ENCODE measurements at places on chromosomes 4 and X.

DNA sequence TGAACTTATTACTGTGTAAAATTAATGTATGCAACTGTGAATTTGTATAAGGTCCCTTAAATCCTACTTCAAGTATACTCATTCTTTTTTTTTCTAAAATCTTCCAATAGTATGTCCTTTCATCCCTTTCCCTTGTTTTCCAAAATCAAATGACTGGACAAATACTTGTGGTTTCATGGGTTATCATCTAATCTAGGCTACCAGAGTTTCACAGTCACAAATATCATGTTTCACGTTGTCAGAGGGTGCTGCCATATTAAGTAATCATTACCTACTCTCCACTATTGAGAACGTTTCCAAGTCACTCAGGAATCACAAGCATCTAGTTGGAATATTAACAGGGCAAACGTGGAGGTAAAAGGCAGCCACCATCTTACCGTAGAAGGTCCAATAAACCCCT is 1235.0 kb upstream of the TENM3 start:
- DNase-seq, result peak; percentile 15

DNA sequence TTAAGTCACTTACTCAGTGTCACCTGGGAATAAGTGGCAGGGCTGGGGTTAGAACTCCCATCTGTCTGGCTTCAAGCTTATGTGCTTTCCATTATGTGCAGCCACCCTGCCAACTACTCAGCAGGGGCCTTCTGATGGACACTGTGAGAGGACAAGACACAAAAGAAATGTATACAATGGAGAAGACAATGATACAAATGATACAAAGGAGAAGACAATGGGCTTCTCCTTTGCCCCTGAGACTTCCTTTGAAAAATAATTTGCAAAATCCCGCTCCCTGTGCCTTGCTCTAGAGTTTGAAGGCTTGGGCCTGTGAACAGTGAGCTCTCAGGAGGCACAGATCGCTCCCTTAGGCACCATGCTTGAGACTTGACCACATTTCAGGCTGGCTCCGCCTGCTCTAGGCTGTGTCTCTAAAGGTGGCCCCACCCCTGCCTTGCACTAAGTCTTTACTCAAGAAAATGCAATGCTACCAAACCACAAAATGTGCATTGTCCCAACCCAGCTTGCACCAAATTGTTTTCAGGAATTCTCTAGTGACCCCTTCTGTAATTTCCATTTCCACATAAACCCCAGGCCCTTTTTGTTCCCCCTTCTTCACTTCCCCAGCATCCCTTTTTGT is 27.1 kb upstream of the STX18 start:
- peak; percentile 17 for DNase-seq

DNA sequence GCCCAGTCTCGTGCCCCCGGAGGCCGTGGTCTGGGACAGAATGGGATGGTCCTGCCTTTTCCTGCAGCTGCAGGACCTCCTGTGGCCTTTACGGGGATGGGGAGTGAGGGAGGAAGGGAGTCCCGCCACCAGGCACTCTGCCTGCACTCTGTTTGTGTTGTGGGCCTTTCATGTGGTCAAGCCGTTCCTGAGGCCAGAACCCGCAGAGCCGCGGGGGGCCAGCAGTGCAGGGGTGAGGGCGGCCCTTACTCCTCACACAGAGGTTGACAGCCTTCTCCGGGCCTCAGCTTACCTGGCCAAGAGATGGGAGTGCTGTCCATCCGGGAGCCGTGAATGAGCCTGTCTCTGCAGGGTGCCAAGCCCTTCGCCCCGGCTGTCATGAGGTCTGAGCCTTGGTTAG is 230.7 kb downstream of the AFAP1 start:
- no peak for DNase-seq

- no peak for DNase-seq
Observed at GRCh38 chrX:17674601-17675000, 62.7 kb upstream of the SCML1 start.

DNA sequence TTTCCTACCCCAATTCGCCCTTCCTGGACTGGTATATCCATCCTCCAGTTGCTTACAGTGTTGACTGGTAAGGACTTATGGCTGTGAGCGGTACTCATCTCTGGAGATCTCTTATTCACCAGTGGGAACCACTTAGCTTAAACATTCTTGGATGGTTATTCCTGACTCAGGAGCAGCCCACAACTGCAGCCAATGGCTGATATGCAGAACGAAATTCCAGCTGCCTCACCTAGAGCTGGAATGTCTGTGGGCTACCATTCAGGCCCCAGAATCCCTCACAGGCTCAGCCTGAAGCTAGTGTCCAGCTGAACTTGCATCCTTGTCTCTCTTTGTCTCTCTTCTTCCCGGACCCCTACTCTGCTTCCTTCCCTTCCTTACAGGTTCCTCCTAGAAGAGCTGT is 138.9 kb upstream of the SMIM31 start:
- DNase-seq, result no peak

- no peak for DNase-seq
Observed at GRCh38 chrX:49198540-49199314, 1.3 kb downstream of the SYP start.

DNA sequence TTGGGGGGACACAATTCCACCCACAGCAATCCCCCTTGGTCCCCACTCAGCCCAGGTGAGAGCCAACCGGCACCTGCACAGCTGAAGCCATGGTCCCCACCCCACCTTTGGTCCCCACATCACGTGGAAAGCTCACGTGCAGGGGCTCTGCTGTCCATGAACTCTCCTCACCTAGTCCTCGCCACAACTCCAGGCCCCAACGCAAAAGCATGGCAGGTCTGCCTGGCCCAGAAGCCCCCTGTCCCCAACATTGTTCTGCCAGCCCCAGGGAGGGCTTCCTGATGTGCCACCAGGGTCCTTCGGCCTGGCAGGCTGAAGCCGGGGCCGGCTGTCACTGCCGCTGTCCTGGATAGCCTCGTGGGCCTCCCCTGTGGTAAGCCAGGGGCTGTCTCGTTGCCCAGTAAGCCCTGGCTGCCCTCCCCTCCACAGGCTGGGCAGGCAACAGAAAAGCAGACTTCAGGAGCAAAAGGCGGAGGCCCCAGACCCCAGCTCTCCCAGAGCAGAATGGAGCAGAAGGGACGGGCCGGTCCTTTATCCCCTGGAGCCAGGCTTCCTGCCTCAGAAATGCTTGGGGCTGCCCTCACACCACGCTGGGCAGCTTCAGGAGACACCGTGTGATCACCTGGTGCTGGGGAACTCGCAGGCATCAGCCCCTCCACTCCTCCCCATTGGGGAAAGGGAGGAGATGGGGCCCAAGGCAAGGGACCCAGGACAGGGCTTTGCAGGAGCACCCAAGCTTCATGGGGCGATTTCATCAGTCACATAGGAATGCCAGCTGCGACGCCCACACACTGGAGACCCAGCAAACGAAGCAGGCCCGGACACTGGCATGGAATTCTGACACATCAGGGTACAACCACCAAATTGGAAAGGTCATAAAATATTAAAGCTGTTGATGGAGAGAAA is 103.7 kb downstream of the ADRA2C start:
- DNase-seq, result no peak

DNA sequence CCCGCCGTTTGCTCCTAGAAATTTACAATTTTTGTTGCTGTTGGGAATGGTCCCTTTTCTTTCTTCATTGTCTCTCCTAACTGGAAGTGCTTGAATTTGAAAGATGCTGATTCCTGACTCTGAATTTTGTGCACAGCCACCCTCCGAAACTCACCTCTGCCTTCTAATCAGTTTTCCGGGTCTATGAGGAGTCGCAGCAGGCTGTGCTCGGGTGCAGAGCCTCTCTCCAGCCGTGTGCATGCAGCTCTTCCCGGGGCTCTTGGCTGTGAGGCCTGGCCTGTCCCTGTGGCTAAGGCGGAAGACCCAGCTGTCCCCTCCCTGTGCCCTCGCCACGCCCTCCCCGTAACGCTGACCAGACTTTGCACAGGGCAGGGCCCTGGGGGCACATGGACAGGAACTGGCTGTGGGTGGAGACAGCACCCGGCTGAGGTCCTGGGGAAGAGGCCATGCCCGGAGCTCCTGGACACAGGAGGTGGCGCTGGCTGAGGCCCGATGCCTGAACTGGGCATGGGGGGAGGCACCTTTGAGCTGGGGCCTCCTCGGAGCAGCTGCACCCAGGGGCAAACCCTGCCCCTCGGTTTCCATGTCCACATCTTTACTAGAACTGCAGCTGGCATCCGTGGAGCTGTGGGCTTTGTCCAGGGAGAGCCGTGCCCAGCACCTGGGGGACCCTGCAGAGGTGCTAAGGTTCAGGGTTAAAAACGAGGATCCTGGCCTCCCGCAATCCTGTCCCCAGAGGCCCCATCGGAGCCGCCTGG is 32.6 kb upstream of the SPON2 start:
- DNase-seq, result no peak

- DNase-seq, result no peak
Observed at GRCh38 chr4:185540040-185540439, 4.7 kb upstream of the PDLIM3 start.

- DNase-seq, result peak; percentile 2
Observed at GRCh38 chr4:187811591-187811990, 184.0 kb upstream of the ZFP42 start.

GRCh38 chrX:108221301-108221864 is 129.8 kb downstream of the ATG4A start:
- no peak for DNase-seq

GRCh38 chr4:38030023-38030422 is 69.8 kb downstream of the PTTG2 start:
- no peak for DNase-seq

DNA sequence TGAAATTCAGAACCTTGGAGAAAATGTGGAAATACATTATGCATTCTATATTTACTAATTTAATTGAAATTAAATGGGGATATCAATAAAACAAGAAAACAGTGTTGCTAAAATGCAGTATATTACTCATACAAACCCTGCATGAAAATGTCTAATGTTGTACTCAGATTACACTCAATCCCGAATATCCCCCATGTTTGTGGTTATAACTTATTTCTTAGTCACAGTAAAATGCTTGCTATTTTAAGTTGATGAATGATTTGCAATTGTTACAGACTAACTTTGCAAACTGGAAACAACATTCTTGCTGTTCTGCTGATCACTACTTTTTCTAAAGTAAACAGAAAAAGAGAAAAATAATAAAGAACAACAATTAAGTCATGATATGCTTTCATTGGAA is 33.1 kb upstream of the ANXA10 start:
- peak; percentile 51 for DNase-seq

- no peak for DNase-seq
Observed at GRCh38 chrX:110159865-110160264, 157.0 kb downstream of the TMEM164 start.

- DNase-seq, result no peak
Observed at GRCh38 chr4:56821381-56822243, at the start of gene SPINK2. SPINK2 (minus strand) TSS chr4:56821701; CDS start chr4:56821662, 39 bp downstream.

All from adipocyte (in vitro differentiated cells).